T1000 (cell line): ENCODE measurements at places on chromosomes 16 and 17.

- DNase-seq = no peak
These were observed 138.3 kb downstream of the UTP18 start for GRCh38 chr17:51398687-51399086.

DNA sequence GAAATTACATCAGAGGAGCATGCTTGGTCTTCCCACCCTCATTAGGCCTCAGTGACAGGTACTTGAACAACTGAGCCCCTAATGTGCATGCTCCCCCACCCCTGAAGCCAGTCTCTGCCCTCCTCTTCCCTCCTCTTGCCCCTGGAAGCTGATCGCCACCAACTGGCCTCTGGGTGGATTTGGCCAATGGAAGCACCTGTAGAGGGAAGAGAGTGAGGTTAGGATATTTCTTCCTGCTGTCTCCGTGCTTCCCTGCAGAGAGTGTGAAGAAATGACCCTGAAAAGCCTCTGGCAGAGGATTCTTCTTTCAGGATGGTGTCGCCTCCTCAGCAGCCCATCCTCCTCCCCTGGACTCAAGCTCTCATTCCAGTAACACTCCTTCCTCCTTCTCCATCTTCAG is 5.9 kb upstream of the CBLN1 start:
- no peak for DNase-seq

DNA sequence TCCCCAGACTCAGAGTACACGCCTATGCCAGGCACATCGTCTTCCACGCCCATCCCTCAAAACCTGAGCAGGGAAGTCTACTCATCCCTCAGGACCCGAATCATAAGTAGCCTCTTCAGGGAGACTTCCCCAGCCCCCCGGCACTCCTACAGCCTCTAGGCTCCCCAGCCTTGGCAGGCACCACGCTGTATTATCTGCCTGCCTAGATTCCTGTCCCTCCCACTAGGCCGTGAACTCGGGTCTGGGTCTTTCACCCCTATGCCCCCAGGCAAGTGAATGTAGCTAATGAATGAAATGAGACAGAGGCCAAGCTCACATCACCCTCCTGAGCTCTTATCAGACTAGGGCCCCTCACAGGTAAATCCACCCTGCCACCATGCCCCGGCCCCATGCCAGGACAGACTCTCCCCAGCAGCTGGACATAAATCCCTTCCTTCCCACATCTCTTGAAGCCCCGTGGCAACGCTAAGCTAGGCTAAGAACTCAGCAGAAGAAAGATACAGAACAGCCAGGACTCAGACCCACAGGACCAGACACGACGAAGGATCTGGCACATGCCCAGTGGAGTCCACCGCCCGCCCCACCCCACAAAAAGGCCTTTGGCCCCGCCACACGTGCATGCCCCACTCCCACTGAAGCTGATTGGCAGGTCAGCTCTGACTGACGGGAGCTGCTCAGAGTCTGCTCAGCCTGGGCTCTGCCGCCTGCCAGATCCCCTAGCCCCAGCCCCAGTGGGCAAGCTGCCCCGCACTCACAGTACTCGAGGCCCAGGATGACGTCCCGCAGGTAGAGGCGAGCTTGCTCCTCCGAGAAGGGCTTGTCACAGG is 13.0 kb downstream of the CAMKK1 start:
- no peak for DNase-seq

GRCh38 chr17:29178750-29179231 is 1.4 kb downstream of the MYO18A start:
- DNase-seq = no peak

- DNase-seq = no peak
These were observed 25.7 kb upstream of the SUPT4H1 start for GRCh38 chr17:58377661-58378060.

GRCh38 chr17:65489413-65490155 is 71.9 kb downstream of the AXIN2 start:
- DNase-seq = no peak

GRCh38 chr16:50386139-50386538 is 17.4 kb upstream of the BRD7 start:
- no peak for DNase-seq

DNA sequence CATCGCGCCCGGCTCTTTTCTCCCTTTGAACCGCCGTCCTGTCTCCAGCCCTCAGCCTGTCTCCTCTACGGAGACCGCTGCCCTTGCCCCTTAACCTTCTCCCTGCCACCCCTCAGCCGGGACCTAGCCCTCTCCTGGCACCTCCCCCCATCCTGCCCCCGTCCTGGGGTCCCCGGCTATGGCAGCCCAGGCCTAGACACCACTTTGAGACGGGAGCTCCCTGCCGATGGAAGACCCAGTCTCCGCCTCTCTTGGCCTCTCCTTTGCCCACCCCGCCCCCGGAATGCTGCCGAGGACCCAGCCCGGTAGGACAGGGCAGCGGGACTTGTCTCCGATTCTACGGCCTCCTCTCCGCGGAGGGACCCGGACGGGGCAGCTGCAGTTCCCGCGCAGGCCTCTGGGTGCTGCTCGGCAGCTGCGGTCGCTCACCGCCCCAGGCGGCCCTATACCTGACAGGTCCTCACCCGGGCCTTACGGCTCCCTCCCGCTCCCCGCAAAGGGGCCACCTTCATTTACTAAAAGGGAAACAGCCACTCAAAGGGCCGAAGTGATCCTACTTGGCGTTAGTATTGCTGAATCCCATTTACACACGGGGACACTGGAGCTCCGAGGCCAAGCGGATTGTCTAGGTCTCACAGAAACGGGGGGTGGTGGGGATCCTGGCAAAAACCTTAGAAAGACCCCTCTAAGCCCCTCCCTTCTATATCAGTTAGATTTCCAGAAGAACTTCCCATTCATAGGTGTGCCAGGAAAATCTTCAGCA is 32.6 kb upstream of the TAC4 start:
- DNase-seq = peak; percentile 49

DNA sequence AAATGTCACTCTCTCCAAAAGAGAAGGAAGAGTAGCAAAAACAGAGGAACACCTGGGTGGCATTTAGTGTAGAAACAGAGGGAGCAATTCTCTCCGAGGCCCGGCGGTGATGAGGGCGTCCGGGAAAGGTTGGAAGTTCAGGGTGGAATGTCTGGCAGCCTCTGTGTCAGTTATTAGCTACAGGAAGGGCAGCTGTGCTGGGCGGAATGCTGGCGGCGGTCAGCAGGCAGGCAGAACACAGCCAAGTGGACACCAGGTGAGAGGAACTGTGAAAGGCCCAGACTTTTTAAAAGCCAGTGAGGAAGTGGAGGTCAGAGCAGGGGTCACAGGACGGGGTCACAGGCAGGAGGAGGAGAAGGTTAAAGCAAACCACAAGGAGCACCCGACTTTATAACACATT is 238.1 kb downstream of the NTN1 start:
- DNase-seq = no peak

GRCh38 chr16:87581857-87582215 is 20.5 kb upstream of the JPH3 start:
- DNase-seq = peak; percentile 78

DNA sequence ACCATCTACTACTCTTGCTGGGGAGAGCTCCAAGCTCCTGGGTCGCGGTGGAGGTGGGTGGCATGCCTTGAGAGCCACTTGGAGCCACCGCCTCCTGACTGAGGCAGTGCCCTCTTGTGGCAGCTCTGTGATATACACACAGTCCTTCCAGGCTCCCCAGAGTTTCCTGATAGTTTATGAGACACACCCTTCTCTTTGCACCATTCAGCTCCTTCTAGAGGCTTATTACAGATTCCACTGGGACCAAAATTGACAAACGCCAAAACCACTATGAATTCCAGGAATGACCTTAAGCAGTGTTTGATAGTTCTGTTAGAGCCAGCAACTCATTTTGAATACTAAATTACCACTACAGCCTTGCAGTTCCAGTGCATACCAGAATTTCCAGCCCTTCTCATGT is 170.1 kb upstream of the CDH13 start:
- DNase-seq = no peak

DNA sequence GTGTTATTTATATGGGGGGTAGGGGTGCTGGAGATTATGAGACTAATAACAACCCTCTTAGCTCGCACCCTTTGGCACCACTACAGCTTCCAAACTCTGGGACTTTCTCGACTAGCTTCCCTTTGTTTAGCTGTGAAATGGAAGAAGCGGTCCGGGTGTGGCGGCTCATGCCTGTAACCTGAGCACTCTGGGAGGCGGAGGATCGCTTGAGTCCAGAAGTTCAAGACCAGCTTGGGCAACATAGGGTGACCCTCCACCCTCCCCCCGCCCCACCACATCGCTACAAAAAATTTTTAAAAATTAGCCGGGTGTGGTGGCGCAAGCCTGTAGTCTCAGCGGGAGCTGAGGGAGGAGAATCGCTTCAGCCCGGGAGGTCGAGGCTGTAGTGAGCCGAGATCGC is 814 bp upstream of the CDH3 start:
- no peak for DNase-seq

DNA sequence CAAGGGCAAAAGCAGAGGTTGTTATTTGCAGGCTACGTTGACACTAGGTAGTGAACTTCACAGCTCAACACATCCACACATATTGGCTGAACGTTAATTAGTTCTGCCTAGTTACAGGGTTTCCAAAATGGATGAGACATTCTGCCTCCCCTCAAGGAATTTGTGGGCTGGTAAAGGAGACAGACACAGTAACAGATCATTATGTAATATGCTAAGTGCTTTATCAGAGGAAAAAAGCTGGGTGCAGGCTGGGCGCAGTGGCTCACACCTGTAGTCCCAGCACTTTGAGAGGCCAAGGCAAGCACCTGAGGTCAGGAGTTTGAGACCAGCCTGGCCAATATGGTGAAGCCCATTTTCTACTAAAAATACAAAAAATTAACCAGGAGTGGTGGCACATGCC is 26.2 kb downstream of the BMERB1 start:
- no peak for DNase-seq

DNA sequence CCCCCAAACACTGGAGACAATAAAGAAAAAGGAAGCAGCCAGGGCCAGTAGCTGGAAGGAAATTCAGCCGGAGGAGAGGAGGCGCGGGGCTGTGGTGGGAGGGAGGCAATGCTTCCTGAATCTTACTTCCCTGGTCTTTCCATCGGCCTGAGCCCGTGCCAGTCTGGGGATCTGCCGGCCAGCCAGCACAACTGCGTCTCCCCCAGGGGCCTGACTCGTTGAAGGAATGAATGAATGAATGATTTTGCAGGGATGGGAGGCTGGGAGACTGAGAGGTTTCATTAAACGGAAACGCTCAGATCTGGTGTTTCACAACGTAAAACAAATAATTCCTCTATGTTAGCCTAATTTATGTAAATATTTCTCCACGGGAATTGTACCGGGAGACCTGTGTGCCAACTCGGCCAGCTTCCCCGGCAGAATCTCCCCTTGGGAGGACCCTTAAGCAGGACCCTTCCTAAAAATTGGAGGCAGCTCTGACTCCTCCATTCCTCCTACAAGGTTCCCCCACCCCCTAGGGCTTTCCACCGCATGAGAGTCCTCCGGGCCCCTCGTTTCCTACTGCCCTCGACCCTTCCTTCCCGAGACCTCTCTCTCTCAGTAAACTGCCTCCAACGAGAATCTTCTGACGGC is 1.3 kb upstream of the BAIAP2 start:
- no peak for DNase-seq

DNA sequence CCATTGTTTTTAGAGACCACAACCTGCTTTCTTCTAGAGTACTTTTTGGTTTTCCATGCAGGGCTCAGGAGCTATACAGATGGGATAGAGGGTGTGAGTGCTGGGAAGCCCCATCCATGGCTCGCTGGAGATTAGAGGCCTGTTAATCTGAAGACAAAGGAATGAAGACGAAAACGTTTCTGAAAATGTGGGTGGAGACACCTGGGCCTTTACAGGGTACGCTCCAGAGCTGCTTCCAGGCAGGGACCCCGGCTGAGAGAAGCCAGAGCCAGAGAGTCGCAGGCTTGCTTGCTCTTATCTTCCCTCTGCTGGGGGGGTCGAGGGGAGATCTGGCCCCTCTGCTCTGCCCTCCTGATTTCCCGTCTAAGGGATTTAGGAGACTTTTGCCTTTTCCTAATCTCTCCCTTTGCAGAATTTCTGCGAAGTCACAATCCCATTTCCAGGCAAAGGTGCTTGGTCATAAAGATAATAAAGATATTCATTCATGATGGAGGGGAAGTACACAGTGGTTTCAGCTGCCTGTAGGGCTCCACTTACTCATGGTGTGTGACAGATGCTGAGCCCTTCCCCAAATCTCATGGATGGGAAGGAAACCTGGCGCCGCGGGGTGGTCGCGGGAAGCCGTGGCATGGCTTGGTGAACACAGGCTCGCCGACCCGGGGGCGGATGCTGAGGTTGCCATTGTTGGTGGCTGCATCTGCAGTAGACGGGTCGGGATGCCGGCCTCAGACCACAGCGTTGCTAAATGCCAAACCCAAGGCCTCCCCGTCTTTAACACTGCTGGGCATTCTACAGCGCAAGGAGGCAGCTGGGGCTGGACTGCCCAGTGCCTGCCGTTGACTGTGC is 4.8 kb upstream of the SOCS3 start:
- DNase-seq = no peak

DNA sequence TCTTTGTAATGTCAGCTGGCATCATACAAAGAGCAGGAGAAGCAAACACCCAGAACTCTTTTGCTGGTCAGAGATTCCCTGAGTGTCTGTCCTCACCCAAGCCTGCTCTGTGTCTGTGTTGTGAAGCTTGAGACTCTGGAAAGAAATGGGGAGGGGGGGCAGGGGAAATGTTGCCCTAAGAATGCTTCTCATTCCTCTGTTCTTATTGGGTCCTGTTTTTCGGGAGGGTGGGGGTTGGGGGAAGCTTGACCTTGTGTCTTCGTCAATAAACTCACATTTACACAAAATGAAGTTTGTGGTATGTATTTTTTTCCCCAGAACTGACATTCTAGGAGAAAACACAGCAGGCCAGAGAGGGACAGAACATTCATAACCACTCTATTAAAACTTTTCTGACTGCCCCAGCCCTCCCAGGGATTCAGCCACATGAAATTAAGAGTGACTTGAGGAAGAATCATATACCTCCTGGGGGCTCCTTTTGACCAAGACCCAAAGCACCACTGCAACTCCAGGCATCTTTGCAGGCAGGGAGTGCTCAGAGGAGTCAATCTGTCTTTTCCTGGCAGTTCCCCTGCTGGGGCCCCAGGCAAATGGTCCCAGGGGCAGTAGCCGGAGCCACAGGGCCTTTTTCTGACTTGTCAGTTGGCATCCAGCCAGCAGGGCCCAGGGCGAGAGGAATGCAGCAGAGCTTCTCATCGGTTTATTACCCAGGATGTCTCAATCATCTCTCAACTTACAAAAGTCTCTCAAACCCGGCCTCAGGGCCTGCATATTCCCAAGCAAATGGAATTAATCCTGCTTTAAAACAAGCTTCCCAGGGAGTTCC is 5.1 kb upstream of the RASL10B start:
- DNase-seq = peak; percentile 95

DNA sequence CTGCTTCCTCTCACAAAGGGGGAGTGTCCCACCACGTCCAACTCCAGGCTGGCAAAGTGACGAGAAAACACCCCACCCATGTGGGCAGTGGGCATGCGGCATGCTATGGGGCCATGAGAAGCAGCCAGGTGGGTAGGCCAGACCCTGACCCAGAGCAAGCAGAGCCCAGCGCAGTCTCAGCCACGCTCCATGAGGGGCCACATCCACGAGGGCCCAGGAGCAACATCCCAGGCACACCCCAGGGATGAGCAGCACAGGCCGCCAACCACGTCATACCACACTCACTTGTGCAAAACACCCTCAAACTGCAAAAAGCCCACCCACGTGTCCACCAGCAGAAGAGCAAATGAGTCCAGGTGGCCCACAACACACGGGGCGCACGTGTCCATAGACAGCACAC is 117.0 kb downstream of the ZNF778 start:
- no peak for DNase-seq
